ENCODE measurements at places on chromosomes 7 and 10.
A peak's percentile ranks its signal among the peaks of the same experiment; 100 is the strongest.

GRCh38 chr7:12444785-12445184 is 41.1 kb upstream of the VWDE start:
- DNase-seq = no peak

DNA sequence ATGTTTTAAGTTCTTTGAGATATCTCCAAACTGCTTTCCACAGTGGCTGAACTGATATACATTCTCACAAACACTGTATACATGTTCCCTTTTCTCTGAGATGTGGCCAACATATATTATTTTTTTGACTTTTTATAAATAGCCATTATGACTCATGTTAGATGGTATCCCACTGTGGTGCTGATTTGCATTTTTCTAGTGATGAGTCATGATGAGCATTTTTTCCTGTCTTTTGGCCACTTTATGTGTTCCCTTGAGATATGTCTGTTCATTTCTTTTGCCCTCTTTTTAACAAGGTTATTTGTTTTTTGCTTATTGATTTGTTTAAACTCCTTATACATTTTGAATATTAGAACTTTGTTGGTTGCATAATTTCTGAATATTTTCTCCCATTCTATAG is 1055.1 kb downstream of the NXPH1 start:
- DNase-seq = no peak

GRCh38 chr7:36103837-36104561 is 49.1 kb upstream of the EEPD1 start:
- DNase-seq = no peak

DNA sequence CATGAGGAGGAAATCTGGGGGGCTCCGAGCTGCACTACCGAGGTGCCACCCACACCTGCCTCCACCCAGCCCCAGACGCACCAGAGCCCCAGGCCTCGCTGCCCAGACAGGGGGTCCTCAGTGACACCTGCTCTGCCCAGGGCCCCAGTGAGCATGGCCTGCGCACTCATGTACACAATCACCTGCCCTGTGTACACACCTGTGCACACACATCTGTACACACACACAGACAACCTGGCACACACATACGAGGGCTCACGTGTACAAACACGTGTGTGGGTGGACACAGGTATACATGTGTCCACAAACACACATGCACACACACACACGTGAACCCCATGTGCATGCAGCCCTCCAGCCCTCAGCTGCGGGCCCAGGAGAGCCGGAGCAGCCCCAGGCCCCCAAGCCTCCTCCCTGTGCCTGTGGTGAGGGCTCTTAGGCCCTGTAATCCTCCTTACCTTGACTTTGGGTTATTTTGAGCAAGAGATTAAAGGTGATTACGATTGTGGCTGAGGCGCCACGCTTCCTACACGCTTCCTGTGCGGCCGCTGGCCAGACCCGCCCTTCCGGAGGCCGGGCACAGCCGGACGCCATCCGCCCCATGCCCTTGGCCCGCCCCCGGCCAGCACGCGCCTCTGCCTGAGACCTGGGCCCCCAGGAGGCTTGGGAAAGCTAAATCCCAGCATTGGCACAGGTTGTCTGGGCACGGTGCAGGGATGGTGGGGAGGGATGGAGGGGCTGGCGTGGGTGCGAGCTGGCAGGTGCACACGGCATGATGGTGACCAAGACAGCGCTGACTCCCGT is 71.9 kb downstream of the ELFN1 start:
- DNase-seq = no peak

DNA sequence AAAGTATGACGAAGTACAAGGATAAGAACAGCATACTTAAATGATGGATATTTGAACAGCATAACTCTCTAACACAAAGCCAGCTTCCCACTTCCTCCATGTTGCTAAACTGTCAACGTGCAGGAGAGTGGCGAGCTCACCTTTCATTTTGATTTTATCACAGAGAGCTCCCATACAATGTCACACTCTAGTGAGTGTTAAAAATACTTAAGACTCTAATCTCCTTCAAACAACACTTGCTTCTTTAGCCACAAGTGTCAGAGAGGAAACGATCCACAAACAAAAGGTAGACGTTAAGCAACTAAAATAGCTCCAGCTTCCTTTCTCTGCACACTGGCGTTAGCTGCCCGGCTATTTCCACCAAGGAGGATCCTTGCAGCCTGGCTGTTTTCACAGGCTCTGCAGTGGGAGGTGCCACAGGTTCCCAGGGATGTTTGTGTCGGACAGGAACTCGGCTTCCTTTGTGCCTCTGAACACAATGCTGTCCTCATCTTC is 194.6 kb downstream of the COBL start:
- peak; percentile 53 for DNase-seq

- DNase-seq = no peak
These were observed 8.4 kb downstream of the BNIP3 start for GRCh38 chr10:131973160-131973951.

DNA sequence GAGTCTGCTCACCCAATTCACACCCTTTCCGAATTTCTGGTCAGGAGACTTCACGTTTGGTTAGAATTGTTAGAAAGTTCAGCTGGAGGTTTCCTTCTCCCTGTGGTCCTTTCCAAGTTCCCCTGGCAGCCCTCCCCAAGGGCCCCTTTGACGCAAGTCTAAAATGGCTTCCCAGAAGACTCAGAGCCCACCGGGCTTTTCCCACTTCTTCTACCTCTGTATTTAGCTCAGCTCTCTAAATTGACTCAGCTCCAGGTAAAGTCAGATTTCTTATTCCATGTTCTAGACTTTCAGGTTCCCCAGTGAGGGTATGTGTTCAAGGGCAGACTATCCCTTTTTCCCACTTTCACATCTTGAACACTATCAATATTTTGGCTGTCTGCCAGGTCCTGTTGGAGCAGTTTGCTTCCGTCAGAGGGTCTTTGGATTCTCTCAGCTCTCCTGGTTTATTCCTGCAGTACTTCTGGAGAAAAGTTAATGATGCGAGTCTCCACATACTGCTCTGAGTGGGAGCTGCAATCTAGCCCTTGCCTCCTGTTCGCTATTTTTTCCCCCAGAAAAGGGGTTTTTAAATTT is 53.1 kb upstream of the ZNF273 start:
- no peak for DNase-seq

Data from dermis microvascular lymphatic vessel endothelial cell (primary cell).